Gastrocnemius medialis (tissue), 4 donors: ENCODE measurements at places on chromosomes 6 and 20.

DNA sequence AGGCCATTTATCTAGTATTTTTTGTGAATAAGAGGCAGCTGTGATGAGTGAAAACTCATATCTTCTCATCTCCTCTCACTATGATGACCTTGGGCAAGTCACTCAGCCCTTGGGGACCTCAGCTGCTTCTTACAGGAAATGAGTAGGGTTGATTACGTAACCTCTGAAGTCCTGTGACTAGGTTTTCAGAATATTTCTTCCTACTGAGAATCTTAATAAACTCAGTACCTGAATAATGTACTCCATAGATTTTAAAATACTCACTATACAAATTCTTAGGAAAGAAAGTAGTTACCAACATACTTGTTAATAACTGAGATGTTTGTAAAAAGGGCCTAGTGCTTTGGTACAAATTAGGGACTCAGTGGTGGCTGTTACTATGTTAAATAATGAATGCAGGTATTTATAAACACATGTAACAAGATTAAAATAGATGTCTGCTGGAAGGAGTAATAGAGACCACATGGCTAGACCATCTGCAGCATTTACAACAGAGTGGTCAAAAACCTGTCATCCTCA, 60.9 kb downstream of the RPRD1B start:
- DNase-seq, result peak; percentile 42

- no peak for DNase-seq
Measured at GRCh38 chr6:27091661-27092315, 155.7 kb upstream of the PRSS16 start.

GRCh38 chr20:47276851-47277534, 79.5 kb downstream of the ZMYND8 start:
- peak; percentile 49 for DNase-seq

DNA sequence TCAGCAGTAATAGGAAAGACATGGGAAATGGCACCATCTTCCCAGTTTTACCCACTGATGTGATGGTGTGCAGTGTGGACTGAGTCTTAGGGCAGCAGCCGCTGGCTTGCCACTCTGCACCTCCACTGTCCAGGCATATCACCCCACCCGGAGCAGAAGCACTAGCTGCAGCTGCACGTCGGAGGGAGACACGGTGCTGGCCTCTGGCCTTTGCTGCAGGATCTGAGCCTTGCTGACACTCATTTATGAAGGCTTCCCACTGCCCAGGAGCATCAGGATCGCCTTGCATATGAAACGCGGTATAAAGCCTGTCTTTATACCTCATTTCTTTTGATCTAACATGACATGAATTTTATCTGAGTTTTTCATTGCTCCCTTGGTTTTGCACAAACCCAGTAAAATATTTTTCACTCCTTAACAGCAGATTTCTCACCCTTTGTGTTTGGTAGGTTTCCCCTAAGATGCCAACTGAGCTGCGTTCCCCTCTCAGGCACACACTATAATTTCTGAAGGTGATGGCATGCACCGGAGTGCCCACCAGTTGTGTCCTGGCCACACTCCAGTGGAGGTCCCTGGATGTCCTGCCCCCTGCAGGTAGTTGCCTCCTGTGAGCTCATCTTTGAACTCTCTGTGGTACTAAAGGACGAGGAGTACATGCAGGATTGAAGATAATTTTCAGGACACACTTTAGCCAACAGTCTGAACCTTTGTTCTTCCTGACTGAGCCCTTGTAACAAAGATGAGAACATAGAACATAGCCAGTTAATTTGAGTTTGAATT, 9.0 kb upstream of the EXOC2 start:
- DNase-seq, result no peak

DNA sequence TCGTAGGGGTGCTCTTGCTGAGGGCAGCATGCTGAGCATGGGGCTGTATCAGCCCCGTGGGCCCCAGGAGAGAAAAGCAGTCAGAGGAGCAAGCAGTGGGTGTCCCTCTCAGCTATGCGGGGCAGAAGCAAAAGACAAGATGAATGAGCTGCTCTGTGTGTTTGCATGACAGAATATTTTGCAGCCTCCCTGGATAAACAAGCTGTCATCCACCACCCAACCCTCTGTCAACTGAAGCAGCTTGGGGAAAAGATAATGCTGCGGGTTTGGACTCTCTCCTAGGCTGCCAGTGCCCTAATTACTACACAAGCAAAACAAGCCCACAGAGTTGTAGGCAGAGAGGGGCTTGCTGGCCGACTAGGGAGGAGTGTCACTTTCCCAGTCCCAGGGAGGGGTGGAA, 82.3 kb upstream of the PTPRT start:
- DNase-seq, result no peak

- no peak for DNase-seq
Measured at GRCh38 chr6:34018961-34019606, 126.8 kb downstream of the GRM4 start.

DNA sequence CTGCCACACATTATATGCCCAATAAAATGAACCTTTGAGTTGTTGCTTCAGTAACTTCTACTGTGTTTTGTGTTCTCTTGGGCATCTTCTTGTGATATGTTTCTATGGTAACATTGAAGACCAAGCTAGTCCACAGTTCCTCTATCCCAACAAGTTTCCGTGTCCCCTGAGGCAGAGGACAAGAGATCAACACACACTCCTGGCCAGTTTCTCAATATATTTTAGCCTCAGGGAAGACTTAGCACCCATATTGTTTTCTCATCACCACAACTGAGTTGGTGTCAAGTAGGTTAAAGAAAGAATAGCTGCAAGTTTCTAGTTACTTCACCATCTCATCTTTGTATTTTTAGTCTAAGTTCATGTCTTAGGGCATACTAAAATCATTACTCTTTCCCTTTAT, 277.5 kb downstream of the UST start:
- no peak for DNase-seq

DNA sequence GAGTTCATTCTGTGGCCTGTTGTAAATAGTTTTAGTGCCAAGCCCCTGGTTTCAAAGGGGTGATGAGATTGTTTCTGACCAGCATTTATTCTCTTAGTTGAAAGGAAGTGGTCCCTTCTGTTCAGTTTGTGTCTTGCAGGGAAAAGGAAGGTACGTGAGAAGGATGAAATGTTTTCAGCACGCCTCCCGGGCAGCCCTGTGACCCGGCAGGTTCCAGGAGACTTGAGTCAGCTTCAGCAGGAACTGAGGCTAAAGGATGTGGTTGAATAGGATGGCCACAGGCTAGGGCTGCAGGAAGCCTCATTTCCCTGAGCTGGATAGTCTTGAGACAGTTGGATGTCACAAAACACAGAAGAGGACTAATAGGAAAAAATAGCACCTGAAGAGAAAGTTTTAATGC, 132.4 kb upstream of the SYNDIG1 start:
- no peak for DNase-seq

DNA sequence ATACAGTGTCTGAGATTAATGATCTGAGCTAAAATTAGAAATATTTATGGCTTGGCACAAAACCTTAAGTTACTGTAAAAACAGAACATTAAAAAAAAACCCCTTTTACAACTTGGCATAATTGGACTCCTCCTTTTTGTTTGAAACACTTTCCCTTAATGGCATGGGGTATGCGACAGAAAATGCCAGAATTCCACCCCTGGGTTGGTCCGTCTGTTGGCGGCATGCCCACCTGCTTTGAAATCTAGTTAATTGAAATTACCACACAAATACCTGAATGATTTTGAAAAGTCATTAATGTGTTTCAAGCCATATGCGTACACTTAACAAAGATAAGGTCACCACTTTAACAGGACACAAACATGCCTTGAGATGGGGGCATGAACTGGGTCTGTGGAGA, 175.1 kb upstream of the FOXQ1 start:
- no peak for DNase-seq

GRCh38 chr6:89145091-89145955, 532 bp upstream of the PM20D2 start:
- DNase-seq, result no peak

- no peak for DNase-seq
Measured at GRCh38 chr6:57432919-57433684, 115.7 kb downstream of the PRIM2 start.

- no peak for DNase-seq
Measured at GRCh38 chr6:88992741-88993552, 29.5 kb upstream of the RNGTT start.

DNA sequence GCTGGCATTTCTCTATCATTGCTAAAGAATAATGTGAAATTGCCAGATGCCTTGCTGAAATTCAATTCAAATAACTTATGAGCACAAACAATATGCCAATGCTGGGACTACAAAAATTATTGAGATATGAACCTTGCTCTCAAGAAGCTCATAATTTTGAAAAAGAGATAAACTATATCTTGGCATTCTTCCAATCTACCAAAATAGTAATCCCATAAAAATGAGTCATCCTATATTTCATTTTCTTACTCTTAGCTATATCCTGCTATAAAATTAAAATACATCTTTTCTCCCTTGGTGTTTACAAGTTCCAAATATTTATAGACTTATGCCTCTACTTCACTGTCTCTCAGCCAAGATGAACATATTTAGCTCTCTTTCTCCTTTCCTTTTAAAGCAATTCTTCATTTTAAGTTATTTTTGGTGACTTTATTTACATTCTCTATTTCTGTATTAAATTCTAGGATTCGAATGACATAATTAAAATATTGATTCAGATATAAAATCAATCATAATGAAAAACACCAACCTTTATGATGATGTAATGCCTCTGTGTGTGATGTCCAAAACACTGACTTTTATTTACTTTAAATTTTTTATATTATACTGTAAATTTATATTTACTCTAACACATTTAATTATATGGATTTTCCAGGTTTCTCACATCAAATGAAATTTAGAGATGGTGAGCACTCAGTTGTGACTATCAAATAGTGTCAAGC, 152.6 kb downstream of the CDK19 start:
- no peak for DNase-seq

DNA sequence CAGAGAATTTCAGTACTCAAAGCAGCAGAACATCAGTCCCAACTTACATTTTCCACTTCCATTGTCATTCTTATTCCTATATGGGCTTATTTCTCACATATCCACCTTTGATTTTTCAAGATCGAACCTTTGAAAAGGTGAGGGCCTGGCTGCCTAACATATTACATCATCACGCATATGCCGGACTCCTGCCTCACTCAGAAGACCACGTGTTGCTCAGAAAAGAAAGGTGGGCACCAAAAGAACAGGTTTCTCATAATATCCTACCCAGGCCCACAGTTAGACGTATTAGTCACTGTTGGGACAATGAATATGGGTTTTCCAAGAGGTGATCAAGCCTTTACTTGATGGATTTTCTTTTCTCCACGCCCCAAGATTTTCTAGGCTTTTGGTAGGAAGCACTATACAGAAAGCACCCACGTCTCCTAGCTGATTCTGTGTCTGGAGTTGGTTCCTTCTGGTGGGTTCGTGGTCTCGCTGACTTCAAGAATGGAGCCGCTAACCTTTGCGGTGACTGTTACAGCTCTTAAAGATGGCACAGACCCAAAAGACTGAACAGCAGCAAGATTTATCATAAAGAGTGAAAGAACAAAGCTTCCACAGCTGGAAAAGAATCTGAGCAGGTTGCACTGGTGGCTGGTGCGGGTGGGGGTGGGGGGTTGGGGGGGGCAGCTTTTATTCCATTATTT, 168.9 kb downstream of the ATXN1 start:
- DNase-seq, result no peak

DNA sequence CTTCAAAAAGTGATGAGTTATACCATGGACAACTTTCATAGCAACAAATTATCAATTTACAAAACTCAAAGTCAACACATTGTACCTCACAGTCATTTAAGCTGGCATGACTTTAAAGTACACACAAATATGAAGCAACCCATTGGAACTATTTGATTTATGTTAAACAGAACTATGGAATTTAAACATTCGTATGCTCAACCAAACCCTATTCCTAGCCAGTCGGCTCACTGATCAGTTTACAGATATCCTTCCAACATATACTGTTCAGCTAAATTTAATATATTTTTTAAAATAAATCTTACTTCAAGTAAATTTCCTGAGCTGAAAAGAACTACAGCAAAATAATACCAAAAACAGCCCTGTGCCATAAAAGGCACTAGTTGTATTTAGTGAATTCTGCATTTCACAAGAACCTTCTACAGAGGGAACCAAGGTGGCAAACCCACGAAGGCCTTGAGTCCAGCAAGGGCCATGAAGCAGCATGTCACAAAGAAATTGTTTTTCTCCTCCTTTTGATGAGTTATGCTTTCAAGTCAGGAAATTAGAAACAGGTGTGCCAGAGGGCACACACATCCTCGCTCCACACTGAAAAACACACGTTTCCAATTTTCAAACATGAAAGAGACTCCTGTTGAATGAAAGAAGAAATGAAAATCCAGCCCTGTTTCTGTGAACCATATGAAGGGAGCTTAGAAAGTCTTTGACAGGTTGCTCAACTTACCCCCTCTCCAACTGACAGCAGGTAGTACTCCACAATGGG, 122.8 kb downstream of the TASP1 start:
- no peak for DNase-seq

DNA sequence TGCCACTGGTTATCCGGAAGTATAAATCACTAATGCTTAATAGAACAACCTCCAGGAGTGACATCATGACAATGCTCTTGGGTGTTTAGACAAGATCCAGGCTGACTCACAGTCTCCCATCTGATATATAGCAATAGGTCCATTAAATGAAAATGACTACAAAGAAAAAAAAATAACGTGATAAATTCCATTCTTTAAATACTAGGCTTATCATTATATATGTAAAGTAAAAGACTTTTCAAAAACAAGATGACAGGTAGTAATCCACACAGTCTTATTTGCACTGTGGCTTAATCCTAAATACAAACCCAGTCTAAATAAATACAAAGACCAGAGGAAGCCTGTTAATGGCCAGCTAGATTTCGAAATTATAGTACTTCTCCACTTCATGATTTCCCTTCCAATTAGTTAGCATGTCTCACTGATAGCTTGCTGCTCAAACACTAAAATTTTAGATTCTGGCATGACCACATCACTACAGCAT, 149.1 kb upstream of the BEND3 start:
- no peak for DNase-seq

DNA sequence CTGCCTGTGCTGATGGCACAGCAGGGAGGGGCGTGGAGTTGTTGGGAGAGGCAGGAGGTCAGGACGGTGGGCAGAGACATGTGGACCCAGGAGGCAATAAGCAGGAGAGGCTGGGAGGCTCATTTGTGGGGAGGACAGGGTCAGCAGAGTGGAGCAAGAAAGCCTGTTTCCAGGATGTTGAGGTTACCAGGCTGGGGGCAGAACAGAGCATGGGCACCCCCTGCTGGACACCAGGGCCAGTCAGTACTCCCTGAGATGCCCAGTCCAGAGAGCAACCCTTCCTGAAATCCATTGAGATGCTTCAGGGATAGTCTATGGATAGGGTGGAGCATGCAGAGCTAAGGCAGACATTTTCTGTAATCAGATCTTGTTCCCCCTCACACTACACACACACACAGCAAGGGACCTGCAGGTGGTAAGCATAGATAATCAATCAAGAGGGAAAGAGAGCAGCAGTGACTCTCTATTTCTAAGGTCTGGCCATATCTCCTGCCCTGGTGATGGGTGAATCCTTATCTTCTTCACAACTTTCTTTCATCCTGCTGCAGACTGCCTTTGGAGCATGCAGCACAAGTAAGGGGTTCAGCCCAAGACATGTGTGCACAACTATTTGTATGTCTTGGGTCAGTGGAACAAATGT, 41.7 kb downstream of the MOCS1 start:
- DNase-seq, result no peak
